ENCODE measurements at places on chromosomes 6 and 20.

GRCh38 chr20:61371501-61372136 lies 119.6 kb downstream of the CDH4 start:
- DNase-seq, result no peak

- no peak for DNase-seq
Measured at GRCh38 chr20:25699914-25700313, 3.3 kb upstream of the ZNF337 start.

- no peak for DNase-seq
Measured at GRCh38 chr20:23408957-23409356, 12.3 kb downstream of the NAPB start.

DNA sequence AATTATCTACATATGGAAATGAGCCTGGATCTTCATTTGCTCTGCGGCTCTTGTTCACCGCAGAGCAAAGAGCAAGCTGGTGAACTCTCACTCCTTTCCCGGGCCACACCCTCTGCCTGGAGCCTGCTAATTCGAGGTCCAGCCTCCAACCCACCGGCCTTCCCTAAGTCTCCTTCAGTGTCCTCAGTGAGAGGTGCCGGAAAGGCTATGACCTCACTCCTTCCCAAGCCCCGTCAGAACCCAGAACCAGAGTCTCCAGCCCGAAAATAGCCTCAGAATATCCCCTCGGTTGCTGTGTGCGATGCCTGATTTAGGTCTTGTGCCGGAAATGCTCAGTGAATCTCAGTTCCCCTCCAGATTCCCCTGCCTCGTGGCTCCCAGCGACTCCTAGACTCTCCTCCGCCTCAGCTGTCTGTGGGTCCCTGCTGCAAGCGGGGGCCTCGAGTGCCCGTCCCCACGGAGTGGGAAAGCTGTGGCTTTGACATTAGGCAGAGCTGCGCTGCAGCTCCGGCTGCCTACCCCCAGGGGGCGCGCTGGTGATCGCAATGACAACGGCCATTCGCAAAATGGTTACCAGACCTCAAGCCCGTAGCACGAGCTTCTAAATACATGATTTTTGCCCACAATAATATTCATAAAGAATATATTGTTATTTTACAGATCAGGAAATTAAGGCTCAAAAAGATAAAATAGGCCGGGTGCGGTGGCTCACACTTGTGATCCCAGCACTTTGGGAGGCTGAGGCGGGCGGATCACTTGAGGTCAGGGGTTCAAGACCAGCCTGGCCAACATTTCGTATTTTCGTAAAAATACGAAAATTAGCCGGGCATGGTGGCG lies 4.1 kb upstream of the BNIP5 start:
- DNase-seq, result peak; percentile 86

GRCh38 chr6:108699290-108700041 lies 138.7 kb downstream of the FOXO3 start:
- DNase-seq, result no peak

- DNase-seq, result no peak
Measured at GRCh38 chr6:134464690-134465411, 146.9 kb upstream of the SGK1 start.

- no peak for DNase-seq
Measured at GRCh38 chr6:45226081-45226480, 102.0 kb upstream of the RUNX2 start.
